WERI-Rb-1 (cell line): ENCODE measurements at places on chromosomes 11 and 22.
A peak's percentile ranks its signal among the peaks of the same experiment; 100 is the strongest.

- DNase-seq, result peak; percentile 49
Observed at GRCh38 chr22:26502688-26503561, 9.3 kb downstream of the TFIP11 start.

DNA sequence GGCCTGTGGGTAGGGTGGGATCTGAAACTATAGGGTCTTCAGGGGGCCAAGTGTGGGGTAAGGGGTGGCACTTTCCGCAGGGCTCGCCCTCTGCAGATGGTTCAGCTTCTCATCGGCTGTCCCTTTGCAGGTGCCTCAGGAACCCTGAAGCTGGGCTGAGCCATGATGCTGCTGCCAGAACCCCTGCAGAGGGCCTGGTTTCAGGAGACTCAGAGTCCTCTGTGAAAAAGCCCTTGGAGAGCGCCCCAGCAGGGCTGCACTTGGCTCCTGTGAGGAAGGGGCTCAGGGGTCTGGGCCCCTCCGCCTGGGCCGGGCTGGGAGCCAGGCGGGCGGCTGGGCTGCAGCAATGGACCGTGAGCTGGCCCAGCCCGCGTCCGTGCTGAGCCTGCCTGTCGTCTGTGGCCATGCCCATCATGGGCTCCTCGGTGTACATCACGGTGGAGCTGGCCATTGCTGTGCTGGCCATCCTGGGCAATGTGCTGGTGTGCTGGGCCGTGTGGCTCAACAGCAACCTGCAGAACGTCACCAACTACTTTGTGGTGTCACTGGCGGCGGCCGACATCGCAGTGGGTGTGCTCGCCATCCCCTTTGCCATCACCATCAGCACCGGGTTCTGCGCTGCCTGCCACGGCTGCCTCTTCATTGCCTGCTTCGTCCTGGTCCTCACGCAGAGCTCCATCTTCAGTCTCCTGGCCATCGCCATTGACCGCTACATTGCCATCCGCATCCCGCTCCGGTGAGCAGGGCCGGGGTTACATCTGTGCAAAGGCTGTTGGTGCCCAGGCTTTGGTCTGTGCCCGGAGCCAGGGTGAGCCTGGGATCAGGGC, 5.8 kb downstream of the ADORA2A start:
- no peak for DNase-seq

- no peak for DNase-seq
Observed at GRCh38 chr11:12792590-12792989, 118.4 kb downstream of the TEAD1 start.

DNA sequence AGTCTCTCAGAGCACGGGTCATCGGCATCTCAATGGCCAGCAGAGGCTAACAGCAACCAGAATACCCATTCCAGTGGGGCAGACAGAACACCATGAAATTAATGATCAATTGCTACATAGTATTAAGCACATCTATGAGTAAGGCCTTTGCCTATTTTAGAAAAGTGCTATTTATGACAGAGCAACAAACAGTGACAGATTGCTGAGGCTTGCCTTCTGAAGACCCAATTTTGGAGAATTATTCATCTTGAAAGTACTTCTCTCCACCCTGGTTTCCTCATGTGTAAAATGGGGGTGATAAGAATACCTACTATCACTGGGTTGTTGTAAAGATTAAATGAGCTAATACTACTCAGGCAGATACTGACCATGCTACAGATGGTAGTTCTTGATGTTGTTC, 232.7 kb downstream of the TENM4 start:
- no peak for DNase-seq

- DNase-seq, result no peak
Observed at GRCh38 chr22:47439643-47440265, 677.3 kb downstream of the TBC1D22A start.

DNA sequence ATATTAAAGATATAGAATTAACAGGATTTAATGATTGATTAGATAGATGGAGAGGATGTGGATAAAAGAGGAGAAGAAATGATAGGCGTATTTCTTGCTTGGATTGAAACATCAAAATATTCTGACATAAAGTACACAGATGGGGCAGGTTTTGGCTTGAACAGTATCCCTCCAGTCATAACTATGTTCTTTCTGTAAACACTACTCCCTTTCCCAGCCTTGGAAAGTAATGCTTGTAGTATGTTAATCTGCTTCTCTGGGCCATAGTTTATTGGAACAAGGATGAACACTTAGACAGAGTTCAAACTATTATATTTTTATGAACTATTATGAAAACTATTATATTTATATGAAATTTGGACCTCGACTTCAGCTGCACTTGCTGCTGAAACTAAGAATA, 419.2 kb downstream of the AASDHPPT start:
- no peak for DNase-seq

DNA sequence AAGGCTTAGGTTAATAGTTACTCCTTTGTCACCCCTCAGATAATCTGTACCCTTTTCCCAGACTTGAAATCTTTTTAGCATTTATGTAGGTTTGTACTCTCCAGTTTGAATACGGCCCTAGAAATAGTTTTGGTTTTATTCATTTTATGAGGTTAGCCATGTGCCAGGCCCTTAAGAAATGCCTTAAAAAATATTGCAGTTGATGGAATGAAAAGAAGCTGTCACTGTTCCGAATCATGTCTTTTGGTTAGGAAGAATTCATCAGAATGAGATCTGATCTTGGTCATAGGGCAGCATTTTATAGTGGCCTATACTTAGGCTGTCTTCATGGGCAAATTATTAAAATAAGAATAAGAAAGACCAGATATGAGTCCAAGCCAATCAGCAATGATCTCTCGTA, 14.8 kb upstream of the PRSS23 start:
- DNase-seq, result no peak

- peak; percentile 89 for DNase-seq
Observed at GRCh38 chr11:21511835-21512440, 680.9 kb upstream of the ANO5 start.

DNA sequence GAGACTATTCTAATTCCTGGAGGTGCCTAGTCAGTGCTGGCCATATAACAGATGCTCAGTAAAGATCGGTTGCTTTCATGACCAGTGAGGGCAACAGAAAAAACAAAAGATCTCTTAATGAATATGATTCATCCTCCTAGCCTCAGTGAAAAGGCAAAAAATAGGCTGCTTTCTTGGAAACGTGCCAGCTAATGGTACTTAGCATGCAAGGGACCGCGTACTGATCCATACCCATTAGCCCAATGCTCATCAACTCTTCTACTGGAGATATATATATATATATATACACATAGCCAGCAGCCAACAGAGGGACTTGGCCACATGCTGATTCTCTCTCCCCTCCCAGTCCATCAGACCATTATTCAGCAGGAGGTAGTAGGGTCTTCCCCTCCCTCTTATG, 320.4 kb downstream of the KIRREL3 start:
- no peak for DNase-seq

DNA sequence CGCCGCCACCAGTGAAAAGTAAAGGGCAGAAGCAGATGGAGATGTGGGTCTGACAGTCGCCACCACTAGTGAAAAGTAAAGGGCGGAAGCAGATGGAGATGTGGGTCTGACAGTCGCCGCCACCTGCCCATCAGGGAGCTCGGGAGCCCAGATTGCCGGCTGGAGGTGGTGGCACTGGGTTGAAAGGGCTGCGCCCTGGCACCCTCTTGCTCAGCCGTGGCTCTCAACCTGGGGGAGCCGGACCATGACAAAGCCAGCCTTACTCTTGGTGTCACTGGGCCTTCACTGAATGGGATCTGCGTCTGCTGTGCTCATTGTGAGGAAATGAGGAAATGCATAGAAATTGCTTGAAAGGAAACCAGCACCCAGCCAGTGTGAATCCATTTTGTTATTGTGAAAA, 36.3 kb downstream of the AP2A2 start:
- no peak for DNase-seq

DNA sequence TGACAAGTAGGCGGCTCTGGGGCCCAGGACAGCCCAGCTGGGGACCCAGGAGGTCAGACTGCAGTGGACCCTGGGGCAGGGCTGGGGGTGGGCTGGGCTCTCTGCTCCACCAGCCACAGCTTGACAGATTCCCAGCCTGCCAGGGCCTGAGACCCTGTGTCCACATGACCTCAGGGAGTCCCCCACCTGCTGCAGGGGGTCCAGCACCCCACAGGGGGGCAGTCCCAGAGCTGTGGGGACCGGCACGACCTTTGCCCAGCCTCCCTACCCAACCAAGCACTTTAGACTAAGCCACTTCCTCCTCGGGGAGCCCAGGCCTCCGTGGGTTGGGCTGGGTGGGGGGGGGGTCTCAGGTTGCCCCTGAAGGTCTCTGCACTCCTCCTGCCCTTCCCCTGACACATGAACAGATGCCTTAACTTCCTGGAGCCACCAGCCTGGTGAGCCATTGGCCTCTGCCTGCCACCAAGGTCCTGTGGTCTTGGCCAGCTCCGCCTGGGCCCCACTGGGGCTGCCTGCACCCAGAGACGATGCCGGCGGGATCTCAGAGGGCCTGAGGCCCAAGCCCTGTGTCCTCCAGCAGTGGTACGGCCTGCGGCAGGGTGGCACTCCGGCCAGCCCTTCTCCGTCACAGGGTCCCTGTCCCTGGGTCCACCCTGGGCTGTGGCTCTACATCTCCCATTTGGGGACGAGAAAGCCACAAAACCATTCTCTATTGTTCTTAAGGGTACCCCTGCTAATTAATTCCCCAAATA, 3.4 kb downstream of the CCDC188 start:
- DNase-seq, result no peak

DNA sequence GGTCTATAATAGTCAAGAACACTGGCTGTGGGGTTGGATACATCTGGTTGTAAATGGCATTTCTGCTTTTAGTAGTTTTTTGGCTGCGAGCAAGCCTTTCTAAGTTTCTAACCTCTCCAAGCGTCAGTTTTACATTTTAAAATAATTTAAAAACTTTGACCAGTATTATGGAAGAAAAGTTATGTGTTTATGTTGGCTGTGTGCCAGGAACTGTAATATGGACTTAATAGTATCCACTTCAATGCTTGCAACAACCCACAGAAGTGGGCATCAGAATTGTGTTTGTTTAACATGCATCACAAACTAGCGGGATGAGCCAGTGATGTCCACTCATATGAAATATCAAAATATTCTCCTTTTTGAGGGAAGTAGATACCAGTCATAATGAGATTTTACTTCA, 844.2 kb downstream of the JRKL start:
- DNase-seq, result no peak

DNA sequence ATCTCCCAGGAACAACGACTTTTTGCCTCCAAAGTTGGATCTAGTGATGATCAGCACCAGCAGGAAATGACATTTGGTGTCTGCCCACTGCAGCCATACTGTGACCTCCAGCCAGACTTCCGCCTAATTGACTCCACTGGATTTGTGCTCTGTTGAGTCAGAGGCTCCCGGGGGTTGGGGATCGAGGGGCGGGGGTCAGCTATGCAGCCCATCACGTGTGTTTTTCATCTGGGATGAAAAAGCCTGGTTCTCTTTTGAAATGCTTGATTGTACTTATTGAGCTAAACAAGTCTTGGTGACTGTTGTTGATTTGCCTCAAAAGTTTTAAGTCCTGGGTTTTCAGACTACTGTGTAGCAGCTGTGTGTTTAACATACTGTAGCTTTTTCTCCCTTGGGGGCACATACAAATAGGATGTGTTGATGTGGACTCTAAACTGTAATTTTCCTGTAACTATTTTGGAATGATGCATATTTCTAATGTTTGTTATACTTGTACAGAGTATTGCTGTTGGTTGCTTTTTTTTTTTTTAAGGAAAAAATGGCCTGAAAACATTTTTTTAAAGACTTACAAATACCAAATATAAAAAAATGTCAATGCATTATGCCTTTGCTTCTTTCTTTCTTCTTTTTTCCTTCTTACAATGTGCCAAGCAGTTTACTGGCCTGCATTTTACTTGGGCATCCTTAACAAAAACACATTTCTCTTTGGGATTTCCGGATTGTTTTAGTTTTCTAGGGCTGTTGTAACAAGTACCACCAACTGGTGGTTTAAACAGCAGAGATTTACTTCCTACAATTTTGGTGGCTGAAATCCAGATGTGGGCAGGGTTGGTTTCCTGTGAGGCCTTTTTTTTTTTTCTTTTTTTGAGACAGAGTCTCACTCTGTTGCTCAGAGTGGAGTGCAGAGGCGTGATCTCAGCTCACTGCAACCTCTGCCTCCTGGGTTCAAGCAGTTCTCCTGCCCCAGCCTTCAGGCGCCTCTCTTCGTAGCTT, 46.1 kb upstream of the OR4B1 start:
- no peak for DNase-seq

DNA sequence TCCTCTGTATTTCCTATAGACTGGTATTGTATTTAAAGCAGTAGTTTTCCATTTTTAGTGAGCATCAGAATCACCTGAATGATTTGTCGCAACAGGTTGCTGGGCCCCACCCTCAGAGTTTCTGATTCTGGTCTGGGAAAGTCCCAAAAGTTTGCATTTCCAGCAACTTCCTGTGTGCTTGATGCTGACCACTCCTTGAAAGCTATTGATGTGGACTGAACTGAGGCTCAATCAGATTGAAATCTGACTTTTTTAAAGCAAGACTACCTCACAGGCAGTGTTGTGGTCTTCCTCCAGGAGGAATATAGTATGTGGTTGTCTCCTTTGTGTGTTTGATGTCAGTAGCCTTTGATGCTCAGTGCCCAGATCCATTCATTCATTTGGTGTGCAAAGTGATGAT, 17.2 kb upstream of the MPZL2 start:
- DNase-seq, result no peak

DNA sequence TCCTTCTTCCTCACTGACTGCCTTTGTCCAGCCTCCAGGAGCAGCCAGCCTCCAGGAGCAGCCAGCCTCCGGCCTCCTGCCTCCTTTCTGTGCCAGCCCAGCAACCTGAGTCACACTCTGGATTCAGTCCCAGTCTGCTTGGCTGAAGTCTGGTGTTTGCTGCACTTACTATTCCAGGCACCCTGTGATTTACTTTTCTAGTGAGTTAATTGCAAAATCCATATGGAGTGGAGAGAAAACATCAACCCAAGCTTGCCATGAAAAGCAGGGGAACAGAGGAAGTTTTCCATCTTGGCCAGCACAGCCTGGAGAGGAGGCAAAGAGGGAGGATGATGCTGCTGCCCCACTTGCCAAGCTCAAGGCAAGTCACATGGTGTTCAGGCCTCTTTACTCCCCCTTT, 400.5 kb downstream of the TENM4 start:
- DNase-seq, result no peak

DNA sequence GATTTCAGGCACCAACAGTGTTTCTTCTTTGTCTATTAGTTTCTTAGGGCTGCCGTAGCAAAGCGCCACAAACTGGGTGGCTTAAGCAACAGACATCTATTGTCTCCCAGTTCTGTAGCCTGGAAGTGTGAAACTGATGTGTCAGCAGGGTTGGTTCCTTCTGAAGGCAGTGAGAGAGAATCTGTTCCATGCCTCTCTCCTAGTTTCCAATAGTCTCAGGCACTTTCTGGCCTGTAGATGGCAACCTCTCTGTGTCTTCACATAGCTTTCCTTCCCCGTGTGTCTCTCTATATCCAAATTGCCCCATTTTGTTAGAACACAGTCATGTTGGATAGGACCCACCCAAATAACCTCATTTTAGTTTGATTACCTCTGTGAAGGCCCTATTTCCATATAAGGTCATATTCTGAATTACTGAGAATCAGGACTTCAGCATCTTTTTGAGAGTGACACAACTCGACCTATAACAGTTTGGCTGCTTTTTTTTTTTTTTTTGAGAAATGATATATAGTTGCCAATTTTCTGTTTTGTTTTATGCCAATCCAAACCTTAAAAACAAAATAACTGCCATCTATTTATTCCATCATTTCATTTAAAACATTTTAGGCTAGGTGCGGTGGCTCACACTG, 108.2 kb downstream of the SLC36A4 start:
- peak; percentile 13 for DNase-seq
